NCI-H1417 (cell line): ENCODE measurements at places on chromosomes 16 and 17.

GRCh38 chr17:75795820-75796607, 11.4 kb downstream of the UNK start:
- no peak for DNase-seq

DNA sequence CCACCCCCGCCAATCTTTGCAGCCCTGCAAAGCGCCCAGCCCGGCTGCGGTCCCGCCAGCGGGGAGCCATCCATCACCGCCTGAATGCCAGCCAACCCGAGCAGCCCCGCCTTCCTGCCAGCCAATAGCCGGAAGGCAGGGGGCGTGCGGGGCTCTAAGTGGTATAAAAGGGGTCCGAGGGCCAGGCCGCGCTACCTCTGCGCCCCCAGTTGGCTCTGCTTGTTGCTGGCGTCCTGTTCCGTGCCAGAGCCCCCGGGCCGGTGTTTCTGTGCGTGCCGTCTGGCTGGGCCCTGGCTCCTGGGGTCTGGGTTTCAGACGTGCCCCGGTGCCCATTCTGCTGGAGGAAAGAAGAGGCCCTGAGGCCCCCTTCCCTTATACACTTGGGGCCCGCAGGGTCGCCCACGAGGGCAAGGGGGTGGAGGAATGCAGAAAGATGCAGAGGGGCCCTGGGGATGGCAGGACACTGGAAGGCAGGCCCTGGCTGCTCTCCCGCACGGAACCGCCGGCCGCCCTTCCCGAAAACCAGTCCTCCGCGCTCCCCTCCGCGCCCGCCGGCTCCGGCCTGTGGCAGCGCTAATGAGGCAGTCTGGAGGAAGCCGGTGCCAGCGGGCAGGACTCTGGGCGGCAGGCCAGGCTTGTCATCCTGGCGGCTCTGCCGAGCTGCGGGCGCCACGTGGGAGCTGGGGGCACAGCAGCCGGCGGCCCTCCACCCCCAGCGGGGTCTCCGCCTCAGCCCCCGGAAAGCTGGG, 14.0 kb downstream of the COPZ2 start:
- peak; percentile 90 for DNase-seq

- DNase-seq, result no peak
Measured at GRCh38 chr17:31048780-31049179, 46.0 kb upstream of the NF1 start.

DNA sequence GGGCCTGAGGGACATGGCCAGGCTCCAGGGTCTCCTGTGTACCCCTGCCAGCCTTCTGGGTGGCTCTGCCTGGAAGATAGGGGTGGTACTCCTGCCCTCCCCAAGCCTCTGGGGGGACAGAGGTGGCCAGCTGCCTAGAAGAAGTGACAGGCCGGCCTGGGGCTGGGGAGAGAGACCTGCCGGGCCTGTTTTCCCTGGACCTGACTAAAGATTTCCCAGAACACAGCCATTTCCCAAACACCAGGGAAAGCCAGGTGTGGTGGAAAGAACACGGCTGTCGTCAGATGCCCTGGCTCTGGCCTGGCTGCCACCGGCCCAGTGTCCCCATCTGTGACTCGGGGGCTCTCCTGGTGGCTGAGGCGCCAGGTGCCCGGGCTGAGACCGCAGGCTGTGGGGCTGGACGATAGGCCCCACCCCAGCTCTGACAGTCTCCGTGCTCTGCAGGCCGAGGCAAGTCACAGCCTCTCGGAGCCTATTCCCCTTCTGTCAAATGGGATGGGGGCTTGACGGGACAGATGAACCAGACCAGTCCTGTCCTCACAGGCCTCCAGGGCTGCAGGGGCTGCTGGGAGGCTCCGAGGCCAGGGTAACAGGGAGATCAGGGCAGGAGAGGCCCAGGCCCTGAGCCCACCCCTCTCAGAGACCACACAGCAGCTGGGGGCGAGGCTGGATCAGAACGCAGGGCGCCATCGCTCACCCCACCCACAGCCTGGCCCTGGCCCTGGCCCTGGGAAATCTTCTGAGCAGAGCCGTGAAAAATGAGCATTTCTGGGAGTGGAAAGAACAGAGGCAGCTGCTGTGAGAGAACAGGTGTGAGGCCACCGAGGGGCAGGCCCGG, 33.1 kb downstream of the CTU2 start:
- DNase-seq, result no peak

- no peak for DNase-seq
Measured at GRCh38 chr17:1744551-1745512, 2.2 kb downstream of the SERPINF2 start.

DNA sequence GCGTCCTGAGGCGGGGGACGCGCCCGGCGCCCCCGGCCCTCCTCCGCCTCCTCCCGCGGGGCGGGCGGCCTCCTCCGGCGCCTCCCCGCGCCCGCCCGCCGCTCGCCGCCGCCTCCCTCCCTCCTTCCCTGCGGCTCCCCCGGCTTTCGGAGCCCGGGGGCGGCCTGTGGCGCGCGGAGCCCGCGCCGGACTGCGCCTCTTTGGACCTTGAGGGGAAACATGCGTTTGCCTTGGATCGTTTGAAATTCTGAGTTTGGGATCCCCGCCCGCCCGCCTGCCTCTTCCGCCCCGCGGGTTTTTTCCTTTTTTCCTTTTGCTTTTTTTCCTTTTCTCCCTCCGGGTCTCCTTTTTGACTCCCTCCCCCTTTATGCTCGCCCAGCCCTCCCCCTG, 390 bp downstream of the ZNRF1 start:
- peak; percentile 73 for DNase-seq

DNA sequence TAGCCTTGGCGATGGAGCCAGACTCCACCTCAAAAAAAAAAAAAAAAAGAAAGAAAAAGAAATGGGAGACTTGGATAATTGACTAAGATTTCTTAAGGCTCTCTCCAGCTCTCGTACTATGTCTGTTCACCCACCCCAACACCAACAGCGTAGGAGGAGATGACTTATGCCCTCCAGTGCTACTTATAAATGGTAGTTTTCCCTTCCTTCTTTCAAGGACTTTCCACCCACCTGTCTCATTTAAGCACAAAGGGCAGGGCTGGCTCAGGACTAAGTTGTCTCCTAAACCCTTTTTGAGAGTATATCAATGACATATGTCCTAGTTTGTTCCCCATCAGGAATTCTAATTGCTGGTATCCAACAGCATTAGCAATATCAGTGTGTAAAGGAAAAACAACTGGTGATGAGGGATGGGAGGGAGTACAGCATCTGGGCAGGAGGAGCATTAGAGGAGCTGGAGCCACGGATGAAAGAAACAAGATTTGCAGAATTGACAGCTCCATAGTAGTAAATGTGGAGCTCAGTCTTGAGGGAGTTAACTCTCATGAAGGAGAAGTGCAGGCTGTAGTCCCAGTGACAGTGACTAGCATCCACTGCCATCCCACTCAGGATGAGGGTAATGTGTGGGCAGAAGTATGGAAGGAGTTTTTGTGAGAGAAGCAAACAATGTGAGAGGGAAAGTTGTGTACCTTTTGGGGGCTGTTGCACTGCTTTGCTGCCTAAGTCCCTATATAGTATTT, 17.2 kb downstream of the UBE2Z start:
- no peak for DNase-seq

DNA sequence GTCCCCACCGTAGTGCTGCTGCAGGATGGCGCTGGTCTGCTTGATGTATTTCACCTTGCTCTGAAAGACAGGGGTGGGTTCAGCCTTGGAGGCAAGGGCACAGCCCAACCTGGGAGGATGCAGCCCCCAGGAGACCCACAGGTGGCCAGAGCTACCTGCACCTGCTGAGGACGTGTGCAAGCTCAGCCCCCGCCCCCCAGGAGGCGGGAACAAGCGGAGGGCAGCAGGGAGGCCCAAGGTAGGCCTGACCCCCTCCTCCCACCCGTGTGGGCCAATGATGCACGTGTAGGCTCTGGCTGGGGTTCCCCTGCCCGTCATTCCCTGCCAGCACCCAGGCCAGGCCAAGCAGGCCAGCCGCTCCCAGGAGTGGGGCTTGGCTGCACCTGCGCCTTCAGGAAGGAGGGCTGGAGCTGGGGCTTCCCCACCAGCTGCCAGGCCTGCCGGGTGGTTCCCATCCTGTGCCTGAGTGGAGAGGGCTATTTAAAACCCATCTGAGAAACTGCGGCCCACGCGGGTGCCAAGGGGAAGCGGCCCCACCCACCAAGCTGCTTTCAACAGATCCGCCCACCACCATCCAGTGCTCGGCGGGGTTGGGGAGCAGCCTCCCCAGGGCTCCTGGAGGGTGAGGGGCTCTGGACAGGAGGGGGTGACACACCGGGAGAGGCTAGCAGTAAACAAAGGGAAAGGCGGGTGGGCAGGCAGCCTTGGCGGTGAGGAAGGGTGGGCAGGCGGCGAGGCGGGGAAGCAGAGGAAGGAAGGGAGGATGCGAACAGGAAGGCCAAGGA, 3.8 kb downstream of the NTHL1 start:
- peak; percentile 63 for DNase-seq

DNA sequence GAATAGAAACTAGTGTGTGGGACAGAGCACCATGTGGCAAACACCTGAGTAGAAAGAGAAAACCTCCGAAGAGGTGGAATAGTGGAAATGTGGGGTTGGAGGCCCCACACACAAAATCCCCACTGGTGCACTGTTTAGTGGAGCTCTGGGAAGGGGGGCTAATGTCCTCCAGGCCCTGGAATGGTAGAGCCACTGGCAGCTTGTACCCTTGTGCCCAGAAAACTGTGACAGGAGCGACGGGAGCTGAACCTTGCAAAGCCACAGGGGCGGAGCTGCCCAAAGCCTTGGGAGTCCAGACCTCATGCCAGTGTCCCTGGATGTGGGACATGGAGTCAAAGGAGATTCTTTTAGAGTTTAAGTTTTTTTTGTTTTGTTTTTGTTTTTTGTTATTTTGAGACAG, 50.6 kb downstream of the RNF112 start:
- no peak for DNase-seq

DNA sequence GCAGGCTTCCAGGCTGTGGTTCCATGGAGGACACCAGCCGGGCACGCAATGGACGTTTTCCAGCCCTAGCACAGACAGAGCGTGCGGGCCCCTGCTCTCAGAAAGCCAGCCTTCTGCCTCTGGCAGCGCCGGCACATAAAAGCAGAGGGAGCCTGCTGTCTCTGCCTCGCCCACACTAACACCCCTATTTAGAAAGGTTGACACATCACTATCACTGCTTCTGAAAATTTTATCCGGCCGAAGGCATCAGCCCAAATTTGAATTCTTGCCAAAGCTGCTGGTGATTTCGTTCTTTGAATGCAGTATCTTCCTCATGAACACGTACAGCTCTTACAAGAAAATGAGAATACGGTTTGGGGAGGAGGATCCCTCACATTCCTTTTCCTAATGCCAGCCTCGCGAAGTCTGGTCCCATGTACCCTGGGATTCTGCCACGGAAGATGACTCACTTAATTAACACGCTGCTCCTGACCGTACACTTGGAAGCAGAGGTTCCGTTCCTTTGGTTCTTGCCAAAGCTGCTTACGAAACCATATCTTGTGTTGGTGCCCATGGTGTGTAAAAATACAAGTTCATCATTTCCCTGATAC, 1.3 kb upstream of the RAB11FIP3 start:
- DNase-seq, result peak; percentile 26

DNA sequence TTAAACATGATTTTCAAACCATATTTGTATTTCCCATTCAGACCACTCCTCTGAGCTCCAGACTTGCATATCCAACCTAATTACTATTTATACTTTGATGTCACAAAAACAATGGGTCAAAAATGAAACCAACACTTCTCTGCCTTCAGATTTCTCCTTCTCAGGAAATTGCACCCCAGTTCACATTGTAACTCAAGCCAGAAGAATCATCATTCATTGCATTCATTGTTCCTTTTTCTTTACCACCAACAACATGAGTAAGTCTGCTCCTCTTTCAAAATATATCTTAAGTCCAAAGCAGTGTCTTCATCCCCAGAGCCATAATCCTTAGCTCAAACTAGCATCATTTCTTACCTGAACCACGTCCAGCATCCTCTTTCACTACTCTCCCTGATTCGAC, 2.6 kb upstream of the AKAP1 start:
- DNase-seq, result no peak

- no peak for DNase-seq
Measured at GRCh38 chr17:81713004-81713555, 996 bp downstream of the SLC25A10 start.

DNA sequence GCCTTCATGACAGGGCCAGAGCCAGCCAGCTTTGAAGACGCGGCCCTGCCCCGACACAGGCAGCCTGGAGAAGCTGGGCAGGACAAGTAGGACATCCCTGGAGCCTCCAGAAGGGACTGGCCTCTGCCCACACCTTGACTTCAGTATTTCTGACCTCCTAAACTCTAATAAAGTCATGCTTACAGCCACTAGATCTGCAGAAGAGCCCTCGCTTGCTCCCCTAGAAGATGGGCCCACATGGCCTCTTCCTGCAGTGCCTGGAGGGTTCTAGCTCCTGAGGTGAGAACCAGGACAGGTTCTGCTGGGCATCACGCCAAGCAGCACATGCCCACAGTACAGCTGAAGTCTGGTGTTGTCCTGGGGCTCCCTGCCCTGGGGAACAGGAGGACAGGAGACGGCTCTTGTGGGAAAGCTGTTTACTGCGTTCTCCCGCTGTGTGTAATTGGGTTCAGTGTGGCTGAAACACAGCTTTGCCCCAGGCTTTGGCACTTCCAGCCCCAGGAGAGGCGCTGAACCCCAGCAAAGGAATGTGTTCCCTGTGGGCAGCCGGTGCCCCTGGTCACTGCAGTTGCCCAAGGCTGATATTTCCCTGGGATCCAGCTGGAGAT, 2.6 kb downstream of the APRT start:
- DNase-seq, result no peak

GRCh38 chr16:77584205-77584859, 138.0 kb upstream of the NUDT7 start:
- DNase-seq, result peak; percentile 52

GRCh38 chr16:23288726-23289512, 13.2 kb upstream of the SCNN1B start:
- DNase-seq, result no peak

DNA sequence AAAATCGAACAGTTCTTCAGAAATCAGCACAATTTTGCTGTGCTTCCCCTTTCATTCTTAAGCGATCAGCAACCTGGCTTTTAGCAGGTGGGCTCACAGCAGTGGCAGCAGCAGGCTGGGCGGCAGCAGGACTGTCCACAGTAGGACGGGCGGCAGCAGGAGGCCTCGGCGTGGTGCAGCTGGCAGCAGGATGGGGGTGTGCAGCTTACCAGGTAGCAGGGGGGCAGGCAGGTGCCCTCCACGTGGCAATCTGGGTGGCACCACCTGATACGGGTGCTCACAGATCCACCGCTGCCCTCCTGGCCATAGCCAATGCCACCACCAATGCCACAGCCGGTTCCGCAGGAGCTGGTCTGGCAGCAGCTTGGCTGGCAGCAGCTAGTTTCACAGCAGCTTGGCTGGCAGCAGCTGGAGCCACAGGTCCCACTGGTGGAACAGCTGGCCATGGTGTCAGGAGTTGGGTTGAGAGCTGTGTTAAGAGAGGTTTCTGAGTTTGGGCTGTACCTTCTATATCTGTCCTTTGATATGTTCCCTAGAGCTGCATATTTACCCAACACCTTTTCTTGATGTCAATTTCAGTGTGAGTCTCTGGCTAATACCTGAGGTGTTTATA, at the start of gene KRTAP1-4:
KRTAP1-4 (minus strand) TSS at position 563 of the 613 bp plus-strand sequence; CDS start at position 446, 117 bp downstream.
- DNase-seq, result peak; percentile 25

GRCh38 chr16:12092544-12092921, 116.0 kb downstream of the SNX29 start:
- no peak for DNase-seq

DNA sequence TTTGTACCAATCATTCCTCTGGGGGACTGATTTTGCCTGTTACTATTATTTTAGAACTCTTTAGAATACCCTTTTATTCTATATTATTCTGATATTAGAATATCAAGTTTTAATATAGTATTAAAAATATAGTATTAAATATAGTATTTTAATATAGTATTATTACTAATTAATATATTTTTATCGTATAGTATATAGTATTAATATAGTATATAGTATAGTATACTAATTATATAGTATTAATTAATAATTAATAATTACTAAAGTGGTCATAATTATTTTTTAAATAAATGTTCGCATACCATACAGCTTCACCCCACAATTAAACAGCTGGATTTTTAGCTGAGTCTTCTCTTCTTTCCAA, 73.3 kb downstream of the GNAO1 start:
- no peak for DNase-seq
